NCI-H187 treated with DMSO at 0.1 percent for 48 hours (cell line): ENCODE measurements at places on chromosomes 11 and 22.

DNA sequence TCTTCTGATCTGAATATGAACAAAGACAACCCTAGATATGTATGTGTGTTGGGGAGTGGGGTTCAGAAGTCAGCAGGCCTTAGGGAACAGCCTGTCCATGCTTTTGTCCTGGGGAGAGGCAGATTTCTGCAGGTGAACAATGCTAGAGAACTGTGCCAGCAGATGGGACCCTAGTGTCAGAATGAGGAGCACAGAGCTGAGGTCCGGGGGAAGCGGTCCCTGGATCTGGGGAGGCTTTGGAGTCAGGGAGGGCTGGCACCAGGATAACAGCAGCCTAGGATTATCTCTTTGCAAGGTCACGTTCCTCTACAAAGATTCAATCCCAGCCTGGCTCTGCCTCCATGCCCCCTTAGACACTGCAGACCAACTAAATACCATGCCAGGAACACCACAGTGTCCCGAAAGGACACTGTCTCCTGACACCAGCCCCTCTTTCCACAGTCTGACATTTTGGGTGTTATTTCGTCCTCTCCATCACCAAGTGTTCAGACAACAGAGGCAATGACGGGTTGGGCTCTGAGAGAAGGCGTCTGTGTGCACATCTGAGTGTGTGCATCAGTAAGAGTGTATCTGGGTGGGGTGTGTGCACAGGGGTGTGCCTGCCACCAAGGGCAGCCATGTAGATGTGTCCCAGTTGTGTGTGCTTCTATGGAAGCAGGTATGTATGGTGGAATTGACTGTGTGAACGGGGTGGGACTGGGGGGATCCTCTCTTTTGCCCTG lies 43.5 kb downstream of the EIF3F start:
- DNase-seq: no peak

- DNase-seq: no peak
These were observed 26.3 kb downstream of the C11orf96 start for GRCh38 chr11:43968719-43969118.

GRCh38 chr22:44276041-44276440 lies 36.7 kb downstream of the SHISAL1 start:
- no peak for DNase-seq

DNA sequence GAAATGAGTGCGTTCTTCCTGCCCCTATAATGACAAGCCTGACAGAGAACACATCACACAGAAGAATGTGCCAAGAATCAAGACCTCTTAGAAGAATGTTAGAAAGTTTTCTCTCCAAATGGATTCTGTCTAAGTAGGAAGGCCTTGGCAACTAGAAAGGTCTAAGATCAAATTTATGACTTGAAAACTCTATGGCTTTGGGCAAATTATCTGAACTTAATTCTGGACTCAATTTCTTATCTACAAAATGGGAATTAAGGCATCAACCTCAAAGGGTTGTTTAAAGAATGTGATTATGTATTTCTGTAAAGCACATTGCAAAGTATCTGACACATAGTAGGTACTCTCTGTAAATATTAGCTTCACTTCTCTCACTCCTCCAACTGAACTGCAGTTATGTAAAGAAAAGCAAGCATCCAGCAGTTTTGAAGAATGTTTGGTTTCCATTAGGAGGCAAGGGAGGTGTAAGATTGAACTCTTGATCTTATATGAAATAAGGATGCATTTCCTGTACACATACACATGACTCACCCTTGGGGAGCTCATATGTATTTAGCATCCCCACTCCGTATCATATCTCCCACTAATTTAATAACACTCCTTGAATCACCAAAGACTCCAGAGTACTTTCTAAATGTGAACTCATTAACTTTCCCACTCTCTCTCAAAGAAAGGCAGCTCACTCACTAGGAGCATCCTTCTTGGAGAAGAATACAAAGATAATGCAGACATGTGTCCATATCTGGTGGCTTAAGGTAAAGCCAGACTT lies 77.6 kb downstream of the ETS1 start:
- no peak for DNase-seq

DNA sequence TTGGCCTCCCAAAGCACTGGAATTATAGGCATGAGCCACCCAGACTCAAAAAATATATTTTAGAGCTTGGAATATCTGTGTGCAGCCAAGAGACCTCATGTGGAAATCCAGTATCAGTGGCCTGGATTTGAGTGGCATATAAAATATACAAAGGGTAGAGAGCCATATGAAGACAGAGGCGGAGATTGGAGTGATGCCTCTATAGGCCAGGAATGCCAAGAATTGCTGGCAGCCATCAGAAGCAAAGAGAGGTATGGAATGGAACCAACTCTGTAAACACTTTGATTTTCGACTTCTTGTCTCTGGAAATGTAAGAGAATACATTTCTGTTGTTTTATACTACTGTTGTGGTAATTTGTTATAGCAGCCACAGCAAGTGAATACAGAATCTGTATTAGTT lies 123.0 kb downstream of the PLEKHA7 start:
- DNase-seq: no peak

DNA sequence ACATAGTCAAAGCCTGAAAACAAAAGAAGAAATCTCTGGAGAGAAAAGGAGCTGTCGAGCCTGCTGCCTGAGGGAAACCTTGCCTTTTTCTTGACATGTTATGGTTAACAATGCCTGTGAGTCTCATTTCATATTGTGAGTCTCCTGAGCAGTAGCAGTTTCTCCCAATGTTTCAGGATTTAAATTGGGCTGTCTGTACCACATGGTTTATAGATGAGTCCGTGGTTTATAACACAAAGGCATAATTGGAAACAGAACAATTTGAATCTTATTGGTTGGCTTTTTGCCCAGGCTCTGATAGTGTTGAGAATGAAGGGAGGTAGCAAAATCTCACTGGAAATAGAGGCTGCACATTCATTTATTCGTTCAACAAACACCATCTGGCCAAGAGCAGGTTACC lies 540.9 kb downstream of the RAB38 start:
- no peak for DNase-seq

DNA sequence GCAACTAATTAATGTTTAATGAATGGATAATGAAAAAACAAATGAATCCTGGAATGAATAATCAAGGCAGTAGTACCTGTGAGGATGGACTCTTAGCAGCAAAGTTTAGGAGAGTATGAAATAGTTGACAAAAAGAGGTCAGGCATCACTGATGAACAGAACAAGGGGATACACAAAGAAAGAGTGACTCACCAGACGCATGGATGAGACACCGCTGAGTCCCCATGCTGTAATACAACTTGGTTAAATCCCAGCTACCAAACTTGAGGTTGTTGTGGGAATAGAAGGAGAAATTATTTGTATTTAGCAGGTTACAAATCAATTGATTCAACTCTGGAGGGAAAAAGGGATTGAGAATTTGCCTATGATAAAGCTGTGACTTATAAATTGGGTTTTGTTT lies 976.9 kb upstream of the TENM4 start:
- no peak for DNase-seq

DNA sequence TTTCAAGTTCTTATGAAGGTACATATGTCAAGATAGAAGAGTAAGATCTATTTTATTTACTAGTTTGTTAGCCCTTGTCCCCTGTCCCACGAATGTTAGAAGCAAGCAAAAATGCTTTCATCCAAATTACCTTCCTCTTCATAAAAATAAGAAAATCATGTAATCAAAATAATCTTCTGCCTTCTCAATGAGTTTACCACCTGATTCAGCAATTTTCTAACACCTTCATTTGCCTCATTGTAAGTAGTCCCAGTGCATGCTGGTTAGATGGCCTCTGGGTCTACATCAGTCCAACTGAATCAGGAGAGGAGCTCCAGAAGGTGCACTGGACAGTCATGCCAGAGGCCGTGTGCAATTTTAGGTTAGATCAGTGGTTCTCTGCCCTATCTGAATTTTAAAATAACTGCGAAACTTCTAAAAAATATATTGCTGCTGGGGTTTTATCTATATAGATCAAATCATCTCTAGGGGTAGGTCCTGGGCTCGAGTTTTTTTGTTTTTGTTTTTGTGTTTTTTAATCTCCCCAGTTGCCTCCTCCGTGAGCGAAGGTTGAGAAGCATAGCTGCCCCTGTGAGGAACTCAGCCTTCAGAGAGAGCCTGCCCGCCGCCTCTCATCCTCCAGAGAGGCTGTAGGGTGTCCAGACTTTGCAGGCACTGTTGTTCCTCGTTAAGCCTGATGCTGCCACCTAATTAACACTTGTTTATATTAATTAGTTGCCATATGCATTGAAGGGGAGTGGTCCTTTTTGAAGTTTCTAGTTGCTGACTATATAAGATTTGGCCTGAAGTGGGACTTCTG lies 32.2 kb downstream of the C22orf31 start:
- no peak for DNase-seq

DNA sequence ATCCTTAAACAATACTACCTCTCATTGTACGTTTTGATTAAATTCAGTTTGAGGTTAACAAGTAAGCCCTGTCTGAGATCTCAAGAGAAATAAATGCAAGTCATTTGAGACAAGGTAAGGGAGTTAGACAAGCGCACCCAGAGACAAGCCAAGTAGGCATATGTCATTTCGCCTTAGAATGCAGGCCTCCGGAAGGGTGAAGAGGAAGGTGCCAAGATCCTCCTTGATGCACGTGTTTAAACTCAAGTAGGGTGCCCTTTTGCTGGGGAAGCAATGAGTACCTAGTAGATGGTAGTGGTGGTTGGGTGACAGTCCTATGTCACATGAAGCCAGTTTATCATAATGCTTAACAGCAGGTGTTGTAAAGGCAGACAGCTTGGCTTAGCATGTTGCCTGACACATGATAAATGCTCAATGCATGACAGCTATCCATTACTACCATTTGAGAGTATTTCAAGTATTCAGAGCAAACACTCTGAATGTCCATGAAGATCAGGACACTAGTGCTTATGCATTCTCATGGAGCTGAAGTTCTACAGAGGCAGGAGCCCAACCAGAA lies 415.9 kb downstream of the TMEM135 start:
- DNase-seq: peak; percentile 48

GRCh38 chr11:34534826-34535225 lies 21.2 kb upstream of the ELF5 start:
- DNase-seq: no peak

DNA sequence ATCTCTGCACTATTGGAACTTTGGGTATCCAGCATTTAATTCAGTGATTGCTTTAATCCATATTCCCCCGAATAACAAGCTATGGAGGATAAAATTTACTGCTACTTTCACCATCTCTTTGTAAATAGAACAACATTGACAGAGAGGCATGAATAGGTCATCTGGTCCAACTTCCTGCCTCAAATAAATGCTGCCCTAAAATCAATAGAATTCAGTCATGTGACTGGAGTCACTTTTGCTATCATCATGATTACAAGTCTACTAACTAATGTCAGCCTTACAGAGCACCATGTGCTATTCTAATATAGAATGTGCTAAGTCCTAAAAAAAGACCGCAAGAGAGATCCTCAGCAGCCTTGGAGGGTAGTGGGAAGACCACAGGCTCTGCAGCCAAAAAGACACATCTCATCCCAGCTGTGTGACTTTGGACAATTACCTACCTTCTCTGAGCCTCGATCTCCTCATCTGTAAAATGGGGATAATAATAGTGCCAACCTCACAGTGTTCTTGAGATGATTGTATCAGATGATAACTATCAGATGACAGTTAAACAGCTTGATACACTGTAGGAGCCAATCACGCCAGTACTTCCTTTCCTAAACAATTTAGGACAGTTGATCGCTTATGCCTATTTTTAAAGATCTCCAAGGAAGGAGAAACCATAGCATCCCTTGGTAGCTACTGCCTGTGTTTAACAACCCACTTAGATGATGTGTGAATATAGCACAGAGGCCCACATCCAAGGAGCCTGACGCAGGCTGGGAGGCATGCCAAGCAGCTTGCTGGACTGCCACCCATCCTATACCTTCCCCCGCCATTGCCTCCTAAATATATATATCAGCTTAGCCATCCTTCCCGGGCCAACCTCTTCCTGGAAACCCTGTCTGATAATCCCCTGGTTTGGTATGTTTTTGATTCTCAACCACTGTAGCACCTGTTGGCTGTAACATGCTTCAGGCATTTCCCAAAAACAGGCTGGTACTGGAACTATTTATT lies 77.3 kb upstream of the PHF21A start:
- no peak for DNase-seq

DNA sequence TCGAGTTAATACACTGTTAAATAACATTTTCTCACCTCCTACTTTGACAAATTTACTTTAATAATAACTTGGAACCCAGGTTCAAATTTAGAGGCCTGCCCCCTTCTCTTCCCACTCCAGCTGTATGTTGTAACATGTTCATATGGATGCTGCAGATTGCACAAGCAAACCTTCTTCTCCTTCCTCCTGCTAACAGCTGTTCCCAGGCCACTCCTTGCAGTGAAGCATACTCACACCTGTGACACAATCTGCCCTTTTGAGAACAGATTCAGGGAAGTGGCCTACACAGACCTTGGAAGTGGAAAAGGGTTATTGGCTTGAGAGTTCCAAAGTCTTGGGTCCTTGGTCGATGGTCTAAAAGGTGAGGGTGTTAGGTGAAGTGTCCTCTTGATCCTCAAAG lies 131.9 kb downstream of the TEAD1 start:
- DNase-seq: peak; percentile 34

GRCh38 chr11:1568441-1568911 lies 3.6 kb downstream of the DUSP8 start:
- DNase-seq: no peak

GRCh38 chr11:130198292-130198691 lies 38.7 kb downstream of the ST14 start:
- DNase-seq: no peak

GRCh38 chr11:26946257-26946716 lies 47.6 kb upstream of the FIBIN start:
- no peak for DNase-seq

DNA sequence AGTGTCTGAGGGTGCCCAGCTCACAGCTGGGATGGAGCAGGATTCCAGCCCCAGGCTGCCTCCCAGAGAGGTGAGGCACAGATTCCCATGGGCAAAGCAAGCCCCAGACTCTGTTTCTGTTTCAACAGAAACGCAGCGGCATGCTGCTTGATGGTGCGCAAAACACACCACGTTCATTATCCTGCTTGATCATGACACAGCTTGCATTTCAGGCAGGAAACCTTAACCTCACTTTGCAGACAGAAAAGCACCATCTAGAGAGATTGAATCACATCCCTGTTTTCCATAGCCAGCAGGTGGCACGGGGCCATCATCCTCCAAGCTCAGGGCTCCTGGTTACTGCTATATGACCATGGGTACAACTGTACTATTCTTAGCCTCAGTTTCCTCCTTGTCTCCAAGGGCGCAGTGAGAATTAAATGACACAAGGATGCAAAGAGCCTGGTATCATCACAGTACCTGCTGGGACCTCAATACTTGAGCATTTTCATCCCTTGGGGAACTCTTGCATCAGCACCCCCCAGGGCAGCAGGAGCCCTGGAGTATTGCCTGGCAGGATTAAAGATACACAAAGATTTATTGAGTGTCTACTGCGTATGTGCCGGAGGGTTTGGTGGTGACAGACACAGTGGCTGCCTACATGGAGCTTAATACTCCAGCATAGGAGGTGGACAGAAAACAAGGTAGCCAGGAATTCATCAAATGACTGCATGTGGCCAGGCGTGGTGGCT lies 110.0 kb downstream of the TP53I11 start:
- no peak for DNase-seq

- DNase-seq: no peak
These were observed 263.3 kb downstream of the ETS1 start for GRCh38 chr11:128324051-128324481.

- DNase-seq: no peak
These were observed 43.2 kb upstream of the VPREB1 start for GRCh38 chr22:22201185-22201929.

- DNase-seq: no peak
These were observed at the start of gene SCUBE2 for GRCh38 chr11:9091044-9091922. SCUBE2 (minus strand) TSS chr11:9091599; CDS start chr11:9091528, 71 bp downstream.

- no peak for DNase-seq
These were observed 22.7 kb upstream of the PLEKHB1 start for GRCh38 chr11:73623686-73624085.
